M059J (cell line): ENCODE measurements at places on chromosomes 12 and 14. TPM values are rescaled to one million over a fixed set of nuclear protein-coding genes. Genes with fewer than 3 reads are reported as not detected.
A peak's percentile ranks its signal among the peaks of the same experiment; 100 is the strongest.

- peak; percentile 98 for DNase-seq
Observed at GRCh38 chr12:6280053-6280469, 30.4 kb upstream of the PLEKHG6 start.

DNA sequence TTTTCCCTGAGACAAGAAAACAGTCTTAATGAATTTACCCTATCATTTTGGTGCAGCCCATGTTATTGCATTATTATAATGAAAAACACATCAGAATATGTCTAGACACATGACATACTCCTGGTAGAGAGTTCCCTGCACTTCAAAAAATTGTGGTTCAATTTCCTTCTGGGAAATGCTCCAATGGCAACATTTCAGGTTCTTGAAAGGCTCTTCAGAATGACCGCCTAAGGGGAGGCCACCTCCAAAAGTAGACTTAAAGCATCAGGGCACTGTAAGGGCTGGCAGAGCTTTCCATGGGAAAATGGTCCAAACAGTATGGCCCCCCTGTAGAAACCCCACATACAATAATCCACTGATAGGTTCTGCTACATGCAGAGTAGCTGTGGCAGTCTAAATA, 110.7 kb downstream of the SLC25A21 start:
- DNase-seq: peak; percentile 39

GRCh38 chr12:69698769-69699540, at the start of gene BEST3:
Gene BEST3, minus strand, starts transcription at chr12:69699303. Its CDS starts 1,505 bp downstream, at chr12:69697798.
- no peak for DNase-seq

GRCh38 chr12:54126696-54127537, 61.9 kb downstream of the SMUG1 start:
- DNase-seq: peak; percentile 40

GRCh38 chr12:95622879-95623278, 71.6 kb upstream of the USP44 start:
- DNase-seq: no peak

GRCh38 chr12:13981990-13982389, 588 bp upstream of the GRIN2B start:
- DNase-seq: no peak

The ISCU gene
- 90.9 and 102 TPM in 2 replicates for total RNA-seq

The GATC gene
- 12.6 and 22.3 TPM in 2 replicates for total RNA-seq

The TRPV4 gene
- 0.44 and 0.81 TPM in 2 replicates for total RNA-seq
